ENCODE measurements at places on chromosomes 4 and X.

DNA sequence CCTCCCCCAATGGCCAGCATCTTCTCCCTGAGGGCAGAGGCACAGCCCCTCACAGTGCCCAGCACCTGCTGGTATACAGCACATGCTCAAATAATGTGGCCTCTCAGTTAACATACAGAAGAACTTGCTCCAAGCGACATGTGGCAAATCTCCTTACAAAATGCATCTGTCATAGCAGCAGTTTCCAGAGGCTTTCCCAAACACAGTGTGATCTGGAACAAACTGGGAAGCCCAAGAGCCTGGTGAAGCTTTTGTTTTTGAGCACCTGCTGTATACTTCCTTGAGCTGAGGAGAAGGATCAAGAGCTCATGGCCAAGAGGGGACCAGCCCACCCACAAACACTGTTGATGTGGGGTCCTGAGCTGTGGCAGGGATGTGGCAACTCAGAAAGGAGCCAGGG lies 34.8 kb upstream of the HTRA3 start:
- DNase-seq, result no peak

GRCh38 chr4:27326991-27327390 lies 466.4 kb downstream of the STIM2 start:
- DNase-seq, result no peak

DNA sequence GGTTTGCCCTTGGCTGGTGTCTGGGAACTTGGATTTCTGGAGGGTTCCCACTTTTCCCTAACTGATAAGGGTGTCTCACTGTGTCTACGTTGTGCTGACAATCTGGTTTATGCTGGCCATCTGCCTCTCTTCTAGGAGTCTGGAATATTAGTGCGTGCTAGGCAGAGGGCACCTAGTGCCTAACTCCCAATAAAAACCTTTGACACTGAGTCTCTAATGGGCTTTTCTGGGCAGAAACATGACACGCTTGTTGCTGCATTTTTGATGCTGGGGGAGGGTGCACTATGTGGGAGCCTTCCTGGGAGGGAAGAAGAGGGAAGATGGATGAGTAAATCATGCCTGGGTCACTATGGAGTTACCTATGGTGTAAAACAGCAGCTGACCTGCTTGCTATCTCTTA lies 16.3 kb upstream of the ZNF41 start:
- no peak for DNase-seq

GRCh38 chr4:184313702-184314659 lies 96.3 kb upstream of the ENPP6 start:
- no peak for DNase-seq

DNA sequence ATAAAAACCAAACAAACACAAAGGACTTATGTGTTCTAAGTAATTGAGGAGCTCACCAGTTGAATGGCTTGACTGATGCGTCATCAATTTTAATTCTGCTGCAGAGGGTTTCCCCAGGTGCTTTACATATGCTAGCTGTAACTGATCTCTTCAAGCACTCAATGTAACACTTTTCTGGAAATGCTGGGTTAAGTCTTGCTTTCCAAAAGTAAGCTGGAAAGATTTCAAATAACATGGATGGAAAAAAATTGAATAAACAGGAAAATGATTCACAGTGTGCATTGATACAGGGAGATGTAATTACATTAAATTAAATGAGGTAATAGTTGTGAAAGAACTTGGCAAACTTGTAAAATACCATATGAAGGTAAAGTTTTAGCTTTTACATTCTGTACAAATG lies 186.7 kb upstream of the WDFY3 start:
- no peak for DNase-seq

DNA sequence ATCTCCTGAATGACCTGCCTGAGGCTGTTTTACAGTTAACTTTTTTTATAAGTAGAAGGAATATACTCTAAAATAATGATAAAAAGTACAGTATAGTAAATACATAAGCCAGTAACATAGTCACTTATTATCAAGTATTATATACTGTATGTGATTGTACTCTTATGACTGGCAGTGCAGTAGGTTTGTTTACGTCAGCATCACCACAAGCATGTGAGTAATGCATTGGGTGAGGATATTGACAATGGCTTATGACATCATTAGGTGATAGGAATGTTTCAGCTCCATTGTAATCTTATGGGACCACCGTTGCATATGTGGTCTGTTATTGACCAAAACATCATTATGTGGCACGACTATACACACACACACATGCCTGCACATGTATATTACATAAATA lies 20.5 kb downstream of the NUDT9 start:
- DNase-seq, result no peak
